HT1080 (cell line): ENCODE measurements at places on chromosomes 3 and 15.

GRCh38 chr15:89111961-89112340 lies 23.7 kb downstream of the ABHD2 start:
- no peak for DNase-seq

DNA sequence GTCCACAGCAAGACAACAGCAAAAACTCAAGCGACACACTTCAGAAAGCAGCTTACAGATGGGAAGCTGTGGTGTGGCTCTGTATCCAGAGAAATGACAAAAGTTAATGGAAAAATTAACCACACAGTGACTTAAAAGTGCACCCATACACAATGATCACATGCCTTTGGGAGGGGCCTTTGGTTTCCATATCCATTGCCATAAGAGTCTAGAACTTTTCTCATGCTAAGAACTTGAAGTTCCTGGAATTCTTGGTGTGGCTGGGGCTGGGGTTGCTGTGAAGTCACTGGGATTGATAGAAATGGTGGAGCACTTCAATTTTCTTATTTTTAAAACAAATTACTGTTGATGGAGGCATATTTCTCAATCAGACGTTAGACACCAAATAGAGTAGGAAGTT lies 108.6 kb upstream of the FEZF2 start:
- no peak for DNase-seq

- DNase-seq, result no peak
Measured at GRCh38 chr3:40911928-40912327, 287.4 kb upstream of the CTNNB1 start.

DNA sequence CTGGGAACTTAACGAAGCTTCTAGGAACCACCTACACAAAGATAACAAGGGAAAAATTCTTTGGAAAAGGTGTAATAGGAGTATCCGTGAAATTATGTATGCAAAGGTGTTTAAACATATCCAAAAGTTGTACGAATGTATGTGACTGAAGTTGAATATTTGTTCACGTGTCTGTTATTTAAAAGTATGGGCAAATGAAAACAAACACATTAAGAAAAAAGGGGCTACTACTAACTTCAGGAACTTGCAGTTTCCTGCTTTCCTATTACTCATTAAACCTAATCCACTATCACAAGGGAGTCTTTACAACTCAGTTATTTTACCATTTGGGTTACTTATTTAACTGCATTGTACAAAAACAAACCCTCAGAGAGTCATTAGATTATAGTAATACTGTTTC lies 33.9 kb upstream of the GRAMD1C start:
- no peak for DNase-seq

GRCh38 chr3:128575777-128576176 lies 74.8 kb downstream of the RPN1 start:
- DNase-seq, result no peak

GRCh38 chr15:37823601-37824275 lies 110.7 kb upstream of the TMCO5A start:
- DNase-seq, result no peak

DNA sequence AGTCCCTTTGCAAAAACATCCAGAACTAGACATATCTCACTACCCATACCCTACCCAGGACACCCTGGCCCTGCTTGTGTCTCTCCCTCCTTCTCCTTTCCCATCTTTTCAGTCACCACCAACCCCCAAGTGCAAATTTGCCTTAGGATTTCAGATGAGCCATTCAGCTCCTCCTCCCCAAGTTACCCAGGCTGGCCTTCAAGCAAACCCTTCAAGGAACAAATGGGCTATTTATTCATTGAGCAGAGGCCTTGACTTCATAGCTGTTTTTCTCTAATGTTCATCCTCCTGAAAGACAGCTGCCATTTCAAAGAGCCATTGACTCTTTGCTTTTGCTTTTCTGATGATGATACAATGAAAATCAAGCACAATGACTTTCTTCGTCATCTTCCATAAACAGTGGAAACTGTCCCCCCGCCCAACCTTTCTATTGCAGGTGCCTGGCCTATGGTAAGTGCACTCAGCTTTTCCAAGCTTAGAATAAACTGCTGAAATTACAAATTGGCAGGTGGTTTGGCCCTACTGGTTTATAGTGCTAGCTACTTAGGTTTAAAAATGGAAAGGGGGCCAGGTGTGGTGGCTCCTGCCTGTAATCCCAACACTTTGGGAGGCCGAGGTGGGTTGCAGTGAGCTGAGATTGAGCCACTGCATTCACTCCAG lies 26.1 kb upstream of the KLHL6 start:
- DNase-seq, result no peak

DNA sequence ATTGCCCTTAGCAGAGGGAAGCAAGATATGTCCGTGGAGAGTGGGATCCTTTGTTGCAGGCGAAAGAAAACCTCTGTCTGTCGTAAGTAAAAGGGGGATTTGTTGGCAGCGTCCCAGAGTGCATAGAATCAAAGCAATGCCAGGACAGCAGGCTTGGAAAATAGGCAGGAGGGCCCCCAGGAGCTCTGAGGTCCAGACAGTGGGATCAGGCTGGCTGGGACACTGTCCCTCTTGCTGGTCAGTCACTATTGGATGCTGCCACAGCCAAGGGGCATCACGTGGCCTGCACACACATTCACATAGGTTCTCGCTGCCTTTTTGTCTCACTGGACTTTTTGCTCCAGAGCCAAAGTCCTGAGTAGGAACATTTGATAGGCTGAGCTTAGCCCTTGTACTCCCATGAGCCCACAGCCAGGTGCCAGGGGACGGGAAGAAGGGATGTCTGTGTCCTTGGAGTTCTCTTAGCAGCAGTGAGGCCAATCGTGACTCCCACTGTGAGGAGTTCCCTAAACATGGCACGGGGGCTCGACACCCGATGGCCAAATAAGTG lies 10.7 kb downstream of the MUC20 start:
- no peak for DNase-seq

- no peak for DNase-seq
Measured at GRCh38 chr15:77487469-77487842, 66.8 kb downstream of the HMG20A start.
